T-helper 1 cell (primary cell): ENCODE measurements at places on chromosomes 13 and 19.

- no peak for DNase-seq
Observed at GRCh38 chr13:74226791-74227475, 92.7 kb upstream of the KLF12 start.

DNA sequence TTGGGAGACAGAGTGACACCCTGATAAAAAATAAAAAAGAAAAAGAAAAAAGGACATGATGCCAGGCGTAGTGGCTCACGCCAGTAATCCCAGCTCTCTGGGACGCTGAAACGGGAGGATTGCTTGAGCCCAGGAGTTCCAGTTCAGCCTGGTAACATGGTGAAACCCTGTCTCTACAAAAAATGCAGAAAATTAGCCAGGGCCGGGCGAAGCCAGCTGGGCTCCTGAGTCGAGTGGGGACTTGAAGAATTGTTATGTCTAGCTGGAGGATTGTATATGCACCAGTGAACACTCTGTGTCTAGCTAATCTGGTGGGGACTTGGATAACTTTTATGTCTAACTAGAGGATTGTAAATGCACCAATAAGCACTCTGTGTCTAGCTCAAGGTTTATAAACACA lies 32.3 kb downstream of the TMPRSS9 start:
- no peak for DNase-seq

DNA sequence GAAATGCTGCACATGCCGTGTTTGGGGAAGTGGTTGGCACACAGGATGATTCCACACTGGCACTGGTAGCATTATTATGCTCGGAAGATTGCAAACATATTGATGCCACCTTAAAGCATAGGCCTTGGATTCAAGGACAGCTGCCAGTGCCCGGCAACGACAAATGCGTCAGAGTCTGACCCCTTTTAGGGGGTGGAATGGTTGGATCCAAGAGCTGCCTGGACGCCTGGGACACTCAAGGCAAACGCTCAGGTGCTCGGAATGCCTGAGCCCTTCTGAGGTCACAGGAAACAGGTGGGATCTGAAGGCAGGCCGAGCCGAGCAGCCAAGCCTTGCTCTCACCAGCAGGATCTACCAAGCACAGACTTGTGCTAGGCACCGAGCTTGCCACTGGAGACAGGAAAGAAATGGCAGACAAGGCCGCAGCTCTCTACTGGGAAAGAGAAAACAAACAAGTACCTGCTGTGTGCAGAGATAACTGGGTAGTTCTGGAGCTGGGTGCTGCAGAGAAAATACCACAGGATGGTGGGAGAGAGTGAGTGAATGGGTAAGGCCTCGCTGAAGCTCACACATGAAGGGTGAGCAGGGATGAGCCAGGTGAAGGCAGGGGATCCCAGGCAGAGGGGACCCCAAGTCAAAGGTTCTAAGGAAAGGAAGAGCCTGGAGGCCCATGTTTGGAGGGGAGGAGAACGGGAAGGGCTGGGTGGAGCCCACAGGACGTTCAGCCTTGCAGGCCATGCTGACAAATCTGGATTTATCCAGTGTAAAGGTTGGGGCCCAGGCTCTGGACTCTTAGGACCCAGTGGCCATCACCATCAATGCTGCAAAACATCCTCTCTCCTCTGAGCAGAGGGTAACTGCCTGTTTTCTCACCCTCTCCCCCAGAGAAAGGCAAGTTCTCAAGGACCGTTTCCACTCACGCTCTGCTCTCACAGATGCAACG lies 9.2 kb downstream of the RANBP3 start:
- no peak for DNase-seq

DNA sequence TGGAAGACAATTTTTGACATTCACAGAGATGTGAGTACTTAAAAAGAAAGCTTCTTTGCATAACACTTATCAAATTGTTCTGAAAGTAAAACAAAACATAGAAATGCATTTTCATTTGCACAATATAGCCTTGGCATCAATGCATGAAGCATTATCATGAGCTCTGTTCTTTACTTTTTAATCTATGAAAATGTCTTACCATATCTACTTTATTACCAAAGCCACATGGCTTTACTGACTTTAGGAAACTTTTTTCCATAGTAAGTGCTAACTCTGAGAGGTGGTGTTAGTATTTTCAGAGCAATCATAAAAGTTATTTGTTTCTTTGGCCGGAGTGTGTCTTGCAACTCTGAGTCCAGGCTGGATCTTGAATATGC lies 10.5 kb downstream of the TNFRSF19 start:
- DNase-seq, result no peak

- no peak for DNase-seq
Observed at GRCh38 chr13:37475966-37476365, 122.6 kb downstream of the POSTN start.

GRCh38 chr13:49630580-49630979 lies 2.3 kb downstream of the ARL11 start:
- no peak for DNase-seq

DNA sequence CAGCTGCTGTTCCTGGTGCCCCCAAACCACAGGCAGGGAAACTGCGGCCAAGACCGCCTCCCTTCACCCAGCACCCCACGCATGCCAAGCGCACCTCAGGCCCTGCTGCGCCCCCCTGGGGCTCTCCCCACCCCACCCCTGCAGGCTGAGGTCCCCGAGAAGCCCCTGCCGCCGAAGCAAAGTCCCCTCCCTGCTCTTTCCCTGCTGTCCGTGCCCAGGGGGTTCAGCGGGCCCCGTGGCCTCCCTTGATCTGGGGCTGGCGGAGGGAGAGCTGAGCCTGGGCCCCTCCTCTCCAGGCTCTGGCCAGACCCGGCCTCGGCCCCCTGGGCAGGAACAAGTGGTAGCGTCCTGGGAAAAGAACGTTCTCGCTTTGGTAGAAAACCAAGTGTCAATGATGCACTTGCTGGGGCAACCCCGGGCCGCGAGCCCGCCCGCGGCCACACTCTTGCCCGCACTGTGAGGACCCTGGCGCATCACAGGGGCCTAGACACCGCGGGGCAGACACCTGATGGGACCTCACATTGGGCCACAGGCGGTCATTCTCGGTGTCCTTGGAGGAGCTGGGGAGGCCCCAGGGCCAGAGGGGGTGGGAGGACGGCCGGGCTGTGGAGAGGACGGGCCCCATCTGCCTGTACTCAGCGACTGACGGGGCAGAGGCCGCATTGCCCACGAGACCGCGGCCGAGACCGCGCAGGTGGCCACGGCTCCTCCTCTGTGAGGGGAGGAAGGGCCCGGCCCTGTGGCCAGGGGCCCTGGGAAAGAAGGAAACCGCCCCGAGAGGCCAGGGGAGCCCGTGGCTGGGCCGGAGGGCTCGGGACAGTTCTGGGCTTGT lies 29.0 kb downstream of the GPX4 start:
- DNase-seq, result no peak

DNA sequence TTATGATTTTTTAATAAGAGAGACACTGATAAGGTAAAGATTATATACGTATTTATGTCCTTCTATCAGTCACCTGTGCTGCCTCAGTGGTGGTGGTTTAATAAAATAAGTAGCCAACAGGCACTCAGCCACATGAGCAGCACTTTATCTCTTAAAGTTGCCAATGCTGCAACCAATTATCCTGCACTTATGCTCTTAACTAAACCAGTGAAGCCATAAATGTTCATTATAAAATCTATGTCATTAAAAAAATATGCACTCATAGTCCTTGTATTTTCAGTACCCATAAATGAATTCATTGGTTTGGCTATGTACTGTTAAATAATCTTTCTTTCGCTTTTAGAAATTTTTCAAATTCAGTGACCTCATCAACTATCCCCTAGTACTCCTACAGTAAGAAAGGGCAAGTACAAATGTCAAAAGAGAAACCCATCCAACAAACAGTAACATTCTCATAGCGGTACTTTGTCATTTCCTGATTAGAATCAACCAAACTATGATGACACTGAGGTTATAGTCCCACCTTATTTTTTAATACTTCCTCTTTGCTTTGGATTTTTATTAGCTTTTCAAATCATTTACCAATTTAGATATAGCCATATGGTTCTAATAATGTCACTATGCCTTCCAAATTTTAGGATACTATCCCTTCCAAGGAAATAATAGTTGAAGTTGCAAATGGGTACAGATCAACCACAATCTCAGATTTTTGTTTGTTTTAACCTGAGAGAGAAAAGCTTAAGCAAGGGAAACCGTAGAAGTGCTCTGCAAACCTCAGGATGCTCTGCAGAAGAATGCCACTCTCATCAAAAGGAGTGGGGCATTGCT lies 190.9 kb downstream of the KLF12 start:
- no peak for DNase-seq

DNA sequence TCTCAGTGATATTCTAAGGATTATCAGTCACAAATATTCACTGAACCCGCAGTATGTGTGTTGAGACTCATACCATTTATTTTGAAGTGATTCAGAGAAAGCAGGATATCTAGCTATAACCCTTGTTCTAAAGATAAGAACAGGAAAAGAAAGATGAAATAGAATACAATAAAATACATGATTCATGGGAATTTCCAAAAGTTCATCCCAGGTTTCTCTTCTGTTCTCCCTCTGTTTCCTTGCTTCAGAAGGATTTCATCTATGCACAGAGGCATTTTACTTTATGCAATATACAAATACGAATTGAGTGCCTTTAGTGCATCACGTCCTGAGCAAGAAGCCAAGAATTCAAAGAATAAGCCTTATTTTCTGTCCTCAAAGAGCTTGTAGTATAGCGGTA lies 274.4 kb upstream of the GPC6 start:
- DNase-seq, result no peak

DNA sequence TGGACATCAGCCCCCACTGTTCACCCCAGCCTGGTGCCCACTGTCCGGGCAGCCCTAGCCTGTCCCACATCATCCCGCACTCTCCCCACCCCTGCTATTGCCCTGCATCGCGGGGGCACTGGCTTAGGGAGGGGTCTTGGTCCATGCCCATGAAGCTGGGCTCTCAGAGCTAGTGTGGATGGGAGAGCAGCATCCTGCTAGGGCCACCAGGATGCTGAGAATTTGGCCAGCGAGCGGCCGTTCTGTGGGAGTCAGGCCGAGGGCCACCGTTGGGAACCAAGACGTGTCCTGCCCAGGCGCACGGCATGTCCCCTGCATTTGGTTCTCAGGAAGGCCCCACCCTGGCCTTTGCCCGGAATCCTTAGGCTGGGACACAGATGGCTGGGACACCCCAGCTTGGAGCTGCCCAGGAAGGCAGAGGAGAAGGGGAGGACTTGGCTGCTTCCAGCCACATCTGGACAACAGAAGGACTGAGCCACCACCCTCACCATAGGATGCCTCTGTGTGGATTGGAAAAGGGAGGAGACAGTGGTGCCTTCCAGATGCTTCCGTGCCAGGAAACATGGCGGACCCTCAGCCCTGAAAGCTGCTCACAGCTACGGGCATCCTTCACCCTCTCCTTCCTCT lies 14.6 kb downstream of the ADGRE5 start:
- no peak for DNase-seq

DNA sequence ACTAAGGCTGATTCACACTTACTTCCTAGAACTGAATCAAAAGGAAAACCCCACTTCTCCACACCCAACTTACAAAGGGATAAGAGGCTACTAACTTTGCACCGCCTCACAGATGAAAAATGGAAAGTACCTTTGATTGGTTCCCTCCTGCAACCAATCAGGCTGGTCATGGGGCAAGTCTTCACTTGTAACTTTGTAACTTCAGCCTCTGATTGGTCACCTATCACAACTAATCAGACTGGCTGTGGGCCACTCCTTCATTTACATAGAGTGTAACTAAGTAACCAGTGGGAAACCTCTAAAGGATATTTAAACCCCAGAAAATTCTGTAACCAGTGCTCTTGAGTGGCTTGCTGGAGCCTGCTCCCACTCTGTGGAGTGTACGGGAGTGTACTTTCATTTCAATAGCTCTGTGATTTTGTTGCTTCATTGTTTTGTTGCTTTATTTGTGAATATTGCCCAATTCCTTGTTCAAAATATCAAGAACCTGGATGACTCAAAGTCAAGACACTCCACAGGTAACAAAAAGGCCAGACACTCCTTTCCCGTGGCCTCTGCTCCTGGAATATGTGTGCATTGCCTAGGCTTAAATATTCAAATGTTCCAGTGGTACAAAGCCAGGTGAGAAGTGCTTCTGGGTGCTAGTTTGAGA lies 50.5 kb downstream of the RFC3 start:
- DNase-seq, result no peak

GRCh38 chr19:13848340-13848677 lies 28.6 kb upstream of the NANOS3 start:
- DNase-seq, result no peak

GRCh38 chr13:74795526-74795925 lies 661.3 kb upstream of the KLF12 start:
- DNase-seq, result no peak

GRCh38 chr19:39802958-39803357 lies 24.3 kb downstream of the LEUTX start:
- no peak for DNase-seq

- no peak for DNase-seq
Observed at GRCh38 chr13:37769078-37769477, 100.5 kb downstream of the TRPC4 start.

DNA sequence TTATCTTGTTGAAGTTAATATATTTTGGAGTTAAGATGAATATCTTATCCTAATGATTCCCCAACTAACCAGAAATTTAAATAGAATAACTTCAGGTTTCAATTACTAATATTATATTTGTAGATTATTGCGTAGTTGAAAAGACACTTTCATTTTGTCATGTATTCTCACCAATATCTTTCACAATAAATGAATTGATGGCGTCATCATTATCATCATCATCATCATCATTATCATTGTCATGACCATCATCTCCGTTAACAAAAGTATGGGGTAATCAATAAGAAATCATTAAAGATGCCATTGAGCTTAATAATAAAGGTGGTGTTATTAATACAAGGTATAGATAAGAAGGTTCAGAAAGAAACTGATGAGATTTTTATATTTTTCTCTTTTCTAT lies 768.8 kb upstream of the SLC10A2 start:
- no peak for DNase-seq

DNA sequence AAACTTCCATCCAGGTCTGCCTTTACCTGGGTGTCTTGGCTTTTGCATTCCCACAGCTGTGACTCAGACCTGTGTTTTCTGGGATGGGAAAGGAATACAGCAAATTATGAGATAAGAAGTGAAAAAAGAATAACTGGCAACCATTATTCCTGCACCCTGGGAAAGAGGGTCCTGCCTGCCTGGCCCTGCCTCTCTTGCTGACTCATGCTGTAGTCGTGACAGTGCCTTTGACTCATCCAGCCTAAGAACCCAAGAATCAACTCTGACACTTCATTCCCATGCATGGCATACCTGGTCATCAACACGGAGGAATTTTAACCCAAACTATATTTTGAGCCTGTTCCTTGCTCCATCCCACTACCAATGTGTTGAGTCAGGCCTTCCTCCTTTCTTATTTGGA lies 185.4 kb upstream of the SERP2 start:
- DNase-seq, result no peak
